ENCODE measurements at places on chromosomes 3 and 15.

GRCh38 chr15:89146366-89146765, 58.1 kb downstream of the ABHD2 start:
- no peak for DNase-seq

DNA sequence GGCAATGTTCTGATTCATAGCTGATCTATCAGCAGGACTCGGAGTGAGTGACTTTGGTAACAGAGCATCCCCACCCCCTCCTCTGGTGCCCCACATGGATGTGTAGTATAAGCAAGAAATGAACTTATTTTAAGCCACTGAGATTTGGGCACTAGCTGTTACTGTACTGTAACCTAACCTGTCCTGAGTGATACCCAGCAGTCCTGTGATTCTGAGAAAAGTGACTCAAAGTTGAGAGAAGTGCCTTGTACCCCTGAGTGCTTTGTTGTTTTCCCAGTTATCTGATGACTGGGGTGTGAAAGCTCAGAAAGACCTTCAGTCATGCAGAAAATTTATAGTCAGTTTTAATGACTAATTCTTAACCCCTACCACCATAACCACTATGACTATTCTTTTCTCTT, 439.9 kb upstream of the RBMS3 start:
- DNase-seq = peak; percentile 6

DNA sequence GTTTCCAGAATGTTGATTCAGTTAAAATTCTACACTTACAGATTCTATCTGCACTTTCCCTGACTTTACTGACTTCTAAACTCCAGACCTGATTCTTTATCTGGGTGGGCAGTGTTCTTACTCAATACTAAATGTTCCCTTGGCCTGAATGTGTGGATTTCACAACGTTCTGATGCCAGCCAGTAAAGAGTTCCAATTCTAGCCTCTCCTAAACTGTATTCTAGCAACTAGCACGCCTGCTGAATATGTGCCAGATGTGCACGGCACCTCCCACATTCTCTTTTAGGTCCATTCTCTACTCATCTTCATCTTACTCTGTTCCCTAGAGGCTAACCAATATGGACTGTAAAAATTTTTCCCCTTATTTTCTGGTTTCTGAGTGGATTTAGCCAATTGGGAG, 479.5 kb upstream of the AGTR1 start:
- DNase-seq = no peak

DNA sequence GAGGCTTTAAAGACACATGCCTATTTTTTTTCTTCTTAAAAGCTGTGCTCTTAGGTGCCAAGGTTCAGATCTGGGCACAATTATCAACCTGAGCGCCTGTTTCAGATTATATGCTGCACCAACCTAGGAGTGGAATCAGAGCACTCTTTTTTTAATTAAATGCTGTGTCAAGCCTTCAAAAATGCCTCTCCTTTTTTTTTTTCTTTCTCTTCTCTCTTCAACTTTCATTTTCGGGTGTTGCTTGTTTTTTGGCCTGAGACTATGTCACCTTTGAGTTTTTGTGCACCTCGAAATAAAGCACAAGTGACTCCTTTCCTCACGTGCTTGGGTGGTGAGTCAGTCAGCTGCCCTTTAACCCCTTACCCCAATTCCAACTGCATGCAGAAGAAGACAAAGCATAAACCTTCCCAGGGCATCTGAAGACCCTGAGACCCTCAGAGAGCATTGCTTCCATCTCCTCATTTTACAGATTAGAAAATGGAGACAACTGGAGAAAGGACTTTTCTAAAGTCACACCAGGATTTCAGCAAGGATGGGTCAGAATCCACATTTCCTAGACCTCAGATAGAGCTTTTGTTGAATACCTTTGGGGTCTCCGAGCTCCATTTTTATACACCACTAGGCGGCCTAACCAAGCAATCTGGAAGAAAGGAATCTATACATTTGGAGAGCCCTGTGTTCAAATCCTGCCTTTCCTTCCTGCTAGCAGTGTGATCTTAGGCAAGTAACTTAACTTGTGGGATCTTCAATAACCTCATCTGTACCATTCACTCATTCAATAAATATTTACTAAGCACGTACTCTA, 631 bp upstream of the PRICKLE2 start:
- DNase-seq = no peak

DNA sequence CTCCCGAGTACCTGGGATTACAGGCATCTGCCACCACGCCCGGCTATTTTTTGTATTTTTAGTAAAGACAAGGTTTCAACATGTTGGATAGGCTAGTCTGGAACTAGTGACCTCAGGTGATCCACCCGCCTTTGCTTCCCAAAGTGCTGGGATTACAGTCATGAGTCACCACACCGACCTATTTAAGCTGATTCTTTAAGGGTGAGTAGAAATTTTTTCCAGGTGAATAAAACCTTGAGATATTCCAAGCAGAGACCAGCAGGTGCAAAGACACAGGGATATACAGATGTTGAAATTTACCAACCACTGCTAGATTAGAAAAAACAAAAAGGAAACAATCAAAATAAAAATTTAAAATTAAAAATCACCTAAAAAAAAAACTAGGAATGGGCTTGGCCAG, 74.4 kb upstream of the CHRNB4 start:
- DNase-seq = no peak
